Hippocampal formation (tissue), 2 donors: ENCODE measurements at places on chromosomes 3 and 15.
A peak's percentile ranks its signal among the peaks of the same experiment; 100 is the strongest.

GRCh38 chr15:45123397-45123796, 6.3 kb downstream of the DUOXA1 start:
- DNase-seq, result no peak

DNA sequence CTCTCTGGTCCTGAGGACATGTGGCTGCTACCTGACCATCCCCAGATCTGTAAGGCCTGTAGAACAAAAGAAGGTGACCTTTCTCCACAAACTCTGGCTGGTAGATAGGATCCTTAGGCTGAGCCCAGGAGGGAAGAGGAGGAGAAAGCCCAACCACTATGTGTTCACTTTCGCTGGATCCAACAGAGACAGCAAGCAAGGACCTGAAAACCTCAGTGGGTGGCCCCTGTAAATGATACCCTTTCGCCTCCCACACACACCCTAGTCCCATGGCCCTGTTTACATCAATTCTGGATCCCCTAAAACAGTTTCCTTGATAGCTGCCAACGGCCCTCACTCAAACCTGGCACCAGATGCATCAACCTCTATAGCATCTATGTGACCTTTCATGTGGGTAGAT, 22.4 kb downstream of the CCDC12 start:
- no peak for DNase-seq

GRCh38 chr15:65571971-65572370, 39.0 kb downstream of the INTS14 start:
- peak; percentile 16 for DNase-seq

GRCh38 chr3:24154013-24154695, 209.1 kb downstream of the NR1D2 start:
- no peak for DNase-seq

DNA sequence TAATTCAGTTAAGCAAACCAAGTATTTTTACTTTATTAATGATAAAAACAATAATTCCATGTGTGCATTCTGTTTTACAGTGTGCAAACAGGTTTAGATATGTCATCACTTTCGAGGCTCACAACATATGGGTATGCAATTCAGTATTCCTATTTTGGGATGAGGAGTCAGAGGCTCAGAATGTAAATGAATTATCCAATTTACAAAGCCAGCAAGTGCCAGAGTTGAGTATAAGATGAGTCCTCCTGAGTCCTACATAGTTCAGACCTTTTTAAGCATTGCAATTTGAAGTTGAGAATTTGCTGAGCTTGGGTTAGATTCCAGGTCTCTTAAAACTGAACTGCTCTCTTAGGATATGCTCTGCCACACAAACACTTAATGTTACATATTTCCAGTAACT, 424.2 kb upstream of the ROBO2 start:
- no peak for DNase-seq

DNA sequence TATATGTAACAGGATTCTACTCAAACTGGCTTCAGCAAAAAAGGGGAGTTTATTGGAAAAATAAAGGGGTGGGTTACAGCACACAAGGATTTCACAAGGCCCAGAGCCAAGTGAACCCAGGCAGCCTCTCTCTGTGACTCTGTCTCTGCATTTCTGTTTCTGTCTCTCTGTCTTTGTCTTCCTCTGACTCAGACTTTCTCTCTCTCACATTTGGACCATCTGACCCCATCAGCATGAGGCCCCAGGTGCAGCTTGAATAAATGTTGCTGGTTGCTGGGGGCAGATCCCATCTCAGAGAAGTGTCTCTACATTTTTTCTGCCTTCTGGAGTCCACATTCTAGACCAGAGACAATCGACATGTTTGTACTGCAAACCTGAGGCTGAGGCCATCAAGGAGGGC, 45.0 kb downstream of the RPLP1 start:
- DNase-seq, result no peak

GRCh38 chr15:100199711-100200286, 142.0 kb downstream of the ADAMTS17 start:
- DNase-seq, result no peak

GRCh38 chr15:38145651-38146111, 107.0 kb upstream of the SPRED1 start:
- DNase-seq, result no peak

- DNase-seq, result no peak
These were observed 41.4 kb downstream of the SSUH2 start for GRCh38 chr3:8603115-8603710.

- no peak for DNase-seq
These were observed 3.3 kb downstream of the CISH start for GRCh38 chr3:50608278-50608677.

DNA sequence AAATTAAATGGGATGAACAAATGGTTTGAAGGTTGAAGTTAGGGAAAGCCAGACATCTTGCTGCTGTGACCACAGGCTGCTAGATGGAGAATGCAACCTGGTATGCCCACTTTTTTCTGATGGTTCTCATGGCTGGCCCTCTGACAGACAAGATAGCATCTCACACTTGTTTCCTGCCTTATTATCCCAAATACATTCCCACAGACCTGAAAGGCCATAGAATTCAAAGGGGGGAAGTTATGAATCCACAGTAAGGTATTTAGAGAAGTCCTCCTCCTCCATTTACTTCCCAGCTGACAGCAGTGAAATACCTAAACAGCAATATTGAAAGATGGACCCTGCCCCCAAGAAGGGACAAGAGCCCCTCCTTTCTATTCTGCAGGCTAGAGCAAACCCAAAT, 32.4 kb downstream of the LEO1 start:
- DNase-seq, result no peak

- DNase-seq, result no peak
These were observed 648.4 kb downstream of the ZBBX start for GRCh38 chr3:166731701-166732100.

DNA sequence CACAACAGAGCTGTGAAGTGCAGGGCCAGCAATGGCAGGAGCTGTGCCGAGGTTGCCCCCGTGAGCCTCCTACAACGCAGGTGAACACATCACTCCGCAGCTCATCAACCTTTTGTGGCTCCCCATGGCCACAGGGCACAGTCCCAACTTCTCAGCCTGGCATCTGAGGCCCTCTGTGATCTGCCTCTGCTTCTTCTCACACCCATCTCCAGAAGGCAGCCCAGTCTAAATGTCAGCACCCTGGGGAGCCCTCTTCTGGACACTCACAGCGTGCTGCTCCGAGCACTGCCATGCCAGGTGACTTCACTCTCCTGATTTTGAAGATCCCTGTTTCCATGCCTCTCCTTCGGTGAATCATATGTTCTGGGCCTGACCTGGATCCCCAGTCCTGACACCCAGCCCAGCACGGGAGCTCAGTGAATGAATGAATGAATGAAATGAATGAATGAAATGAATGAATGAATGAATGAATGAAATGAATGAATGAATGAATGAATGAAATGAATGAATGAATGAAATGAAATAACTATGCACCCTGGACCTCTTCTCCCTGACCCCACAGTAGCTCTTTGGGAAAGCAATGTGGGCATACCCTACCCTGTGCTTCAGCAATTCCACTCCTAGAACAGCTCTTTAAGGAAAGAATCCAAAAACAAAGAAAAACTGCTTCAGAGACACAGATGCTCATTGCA, 17.9 kb upstream of the SKIC8 start:
- DNase-seq, result no peak

- no peak for DNase-seq
These were observed 172.2 kb downstream of the GHSR start for GRCh38 chr3:172276103-172276502.

- peak; percentile 61 for DNase-seq
These were observed 81.9 kb upstream of the CTNNB1 start for GRCh38 chr3:41117398-41117870.

GRCh38 chr3:8938021-8938420, 25.3 kb downstream of the RAD18 start:
- no peak for DNase-seq

GRCh38 chr3:13857702-13858380, 22.0 kb downstream of the WNT7A start:
- no peak for DNase-seq

- DNase-seq, result no peak
These were observed 169.9 kb upstream of the TSC22D2 start for GRCh38 chr3:150238048-150238802.

- DNase-seq, result no peak
These were observed 10.4 kb downstream of the PTPRG start for GRCh38 chr3:61571516-61572336.

- no peak for DNase-seq
These were observed 131.2 kb downstream of the MAGI1 start for GRCh38 chr3:65907232-65908130.

DNA sequence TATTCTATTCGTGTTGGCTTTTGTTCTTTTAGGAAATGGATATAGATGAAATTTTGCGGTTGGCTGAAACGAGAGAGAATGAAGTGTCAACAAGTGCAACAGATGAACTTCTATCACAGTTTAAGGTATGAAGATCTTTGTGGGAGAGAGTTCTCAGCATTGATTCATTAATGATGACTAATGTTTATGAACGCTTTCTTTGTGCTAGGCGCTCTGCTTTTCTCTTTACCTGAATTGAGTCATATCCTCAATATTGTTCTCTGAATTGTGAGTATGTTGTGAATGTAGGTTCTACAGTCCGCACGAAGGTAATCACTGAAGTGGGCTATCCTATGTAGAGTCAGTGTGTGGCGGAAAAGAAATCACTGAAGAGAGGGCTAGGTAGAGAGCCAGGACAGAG, 81.2 kb downstream of the CHD2 start:
- DNase-seq, result no peak

DNA sequence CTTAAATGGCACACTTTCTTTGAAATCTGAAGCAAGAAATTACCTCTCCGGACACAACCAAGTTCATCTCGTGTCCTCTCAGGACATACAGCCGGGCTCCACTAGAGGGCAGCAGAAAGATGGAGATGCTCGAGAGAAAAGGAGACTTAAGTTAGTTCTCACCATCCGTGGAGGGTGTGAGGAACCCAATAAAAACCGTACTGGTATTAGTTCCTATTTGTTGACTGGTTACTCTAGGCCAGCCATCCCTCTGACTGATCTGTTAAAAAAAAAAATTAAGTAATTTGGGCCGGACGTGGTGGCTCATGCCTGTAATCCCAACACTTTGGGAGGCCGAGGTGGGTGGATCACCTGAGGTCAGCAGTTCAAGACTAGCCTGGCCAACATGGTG, 7.9 kb upstream of the CYP11A1 start:
- DNase-seq, result peak; percentile 54

GRCh38 chr3:72657666-72658065, 190.6 kb downstream of the SHQ1 start:
- peak; percentile 16 for DNase-seq

DNA sequence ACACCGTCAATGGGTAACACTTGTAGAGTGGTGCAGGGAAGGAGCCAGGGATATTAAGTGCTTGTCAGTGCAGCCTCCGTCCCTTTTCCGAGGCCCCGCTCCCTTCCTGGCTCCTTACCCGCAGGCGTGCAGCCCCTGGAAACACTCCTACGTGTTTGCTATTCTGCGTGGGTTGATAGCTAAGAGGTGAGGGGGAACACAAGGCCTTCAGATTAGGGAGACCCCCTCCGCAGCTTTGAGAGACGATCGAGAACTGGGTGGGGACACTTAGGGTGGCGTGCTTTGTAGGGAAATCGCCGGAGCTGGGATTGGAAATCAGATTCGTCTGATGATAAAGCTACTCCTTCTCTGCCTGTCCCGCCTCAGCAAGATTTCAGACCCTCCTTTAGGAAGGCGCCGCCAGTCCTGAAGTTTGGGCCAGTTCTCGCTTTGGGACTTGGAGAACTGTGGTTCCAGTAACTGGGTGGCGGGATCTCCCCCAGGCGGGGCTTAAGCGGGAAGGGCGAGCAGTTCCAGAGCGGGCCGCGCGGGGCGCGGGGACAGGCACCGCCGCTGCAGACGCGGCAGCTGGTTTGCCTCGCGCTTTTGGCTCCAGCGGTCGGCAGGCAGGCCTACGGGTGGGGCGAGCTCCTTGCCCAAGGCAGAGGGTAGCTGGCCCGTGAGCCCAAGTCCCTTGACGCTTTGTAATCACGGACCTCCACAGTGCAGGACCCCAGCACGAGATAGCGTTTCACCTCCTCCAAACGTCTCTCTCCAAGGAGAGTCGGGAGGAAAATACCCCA, 8.0 kb upstream of the FAM107A start:
- peak; percentile 64 for DNase-seq

DNA sequence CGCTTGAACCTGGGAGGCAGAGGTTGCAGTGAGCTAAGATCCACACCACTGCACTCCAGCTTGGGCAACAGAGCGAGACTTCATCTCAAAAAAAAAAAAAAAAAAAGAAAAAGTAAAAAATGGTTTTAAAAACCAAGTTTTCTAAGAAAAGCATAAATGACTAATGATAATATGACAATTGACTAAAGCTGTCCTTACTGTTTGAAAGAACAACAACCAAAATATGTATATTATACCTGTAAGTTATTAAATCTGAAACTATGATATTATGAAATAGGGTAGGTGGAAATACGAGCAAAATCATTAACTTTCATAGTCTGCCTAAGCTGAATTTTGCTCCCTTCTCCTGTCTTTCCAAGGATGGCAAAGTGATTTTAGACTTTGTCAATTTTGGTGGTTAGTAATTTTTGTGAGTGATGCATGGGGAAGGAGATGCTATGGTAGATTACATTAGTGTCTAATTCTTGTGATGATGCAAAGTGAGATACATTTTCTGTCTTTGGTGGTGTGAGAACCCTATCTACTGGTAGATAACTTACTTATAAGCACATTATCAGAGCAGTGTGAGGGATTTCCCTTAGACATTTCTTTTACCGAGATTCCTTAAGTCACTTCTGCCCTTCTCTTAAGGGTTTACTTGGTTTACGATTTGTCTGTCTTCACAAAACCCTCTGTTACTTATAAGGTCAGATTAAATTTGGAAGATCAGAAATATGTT, 10.6 kb upstream of the CHD2 start:
- DNase-seq, result no peak

DNA sequence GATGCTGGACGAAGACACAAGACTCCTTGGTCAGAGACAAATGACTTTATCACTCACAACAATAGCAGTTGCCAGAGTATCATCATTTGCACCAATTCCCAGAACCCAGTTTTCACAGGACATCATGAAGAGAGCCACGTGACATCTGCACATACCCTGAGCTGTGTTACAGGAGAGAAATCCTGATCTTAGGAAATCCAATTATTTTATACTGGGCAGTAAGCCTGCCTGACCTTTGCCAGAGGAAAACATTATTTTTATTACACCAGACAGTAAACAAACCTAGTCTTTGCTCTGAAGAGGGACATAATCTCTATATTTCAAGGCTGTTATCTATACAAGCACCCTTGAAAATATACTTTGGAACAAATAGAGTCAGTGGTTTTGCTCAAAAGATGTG, 77.4 kb downstream of the ZBBX start:
- DNase-seq, result no peak

DNA sequence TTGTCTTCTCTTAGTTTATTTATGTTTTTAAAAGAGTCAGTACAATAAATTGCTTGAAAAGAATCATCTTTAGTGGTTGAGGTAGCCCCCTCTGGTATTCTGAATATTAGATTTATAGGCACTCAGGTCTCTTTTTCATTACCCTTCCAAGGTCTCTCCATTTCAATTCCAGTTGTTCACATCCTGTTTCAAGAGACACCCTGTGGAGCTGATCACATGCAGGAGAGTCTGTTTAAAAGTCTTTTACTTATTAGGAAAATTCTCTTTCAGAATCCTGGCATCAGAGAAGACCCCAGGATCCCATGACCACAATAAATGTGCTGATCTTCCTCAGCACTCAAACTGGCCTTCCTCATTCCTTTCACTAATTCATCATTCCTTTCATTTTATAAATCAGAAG, 195.7 kb downstream of the ZIC4 start:
- DNase-seq, result no peak
